ENCODE measurements at places on chromosomes 12 and 14. TPM values are rescaled to one million over a fixed set of nuclear protein-coding genes. Genes with fewer than 3 reads are reported as not detected.

The NGB gene
- total RNA-seq, result not detected

The KERA gene
- not detected for total RNA-seq

The PLEKHD1 gene
- 0.41 TPM for total RNA-seq

The SH2B3 gene
- 47.1 TPM for total RNA-seq

The GDF3 gene
- 0.32 TPM for total RNA-seq

DNA sequence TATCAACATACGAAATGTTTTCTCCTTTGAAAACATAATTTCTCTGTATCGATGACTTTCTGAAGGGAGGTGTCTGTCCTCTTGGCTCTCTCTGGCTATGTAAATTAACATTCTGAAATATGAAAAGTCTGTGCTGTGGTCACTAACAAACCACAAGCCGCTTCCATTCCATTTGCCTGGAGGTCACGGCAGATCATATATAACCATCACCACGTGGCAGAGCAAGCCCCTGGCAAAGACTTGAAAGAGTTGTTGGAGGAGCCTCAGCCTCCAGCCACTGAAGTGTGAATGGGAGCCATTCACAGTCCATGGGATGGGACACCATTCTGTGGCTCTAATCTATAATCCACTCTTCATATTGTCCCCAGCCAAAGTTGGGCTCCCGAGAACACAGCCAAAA lies 39.6 kb downstream of the CDKL1 start:
- no peaks in the 10 kb centered on the region for H3K4me1 ChIP-seq
- H3K27ac ChIP-seq, result no peak overlapping the region
- no peak for DNase-seq
- H3K4me3 ChIP-seq, result no peak overlapping the region
- H3K27me3 ChIP-seq, result no peaks in the 10 kb centered on the region

- H3K27ac ChIP-seq, result no peak overlapping the region
- H3K4me1 ChIP-seq, result no peaks in the 10 kb centered on the region
- H3K36me3 ChIP-seq, result no peaks in the 10 kb centered on the region
- peak; percentile 47 for DNase-seq
- no peak overlapping the region for H3K4me3 ChIP-seq
Measured at GRCh38 chr14:99137001-99137700, 134.8 kb downstream of the BCL11B start.

- no peaks in the 10 kb centered on the region for H3K4me1 ChIP-seq
- H3K27me3 ChIP-seq, result no peaks in the 10 kb centered on the region
- no peaks in the 10 kb centered on the region for H3K36me3 ChIP-seq
- no peak overlapping the region for H3K4me3 ChIP-seq
Measured at GRCh38 chr14:32434180-32434579, 105.1 kb downstream of the AKAP6 start.

GRCh38 chr12:54413284-54414190 lies 5.5 kb downstream of the ITGA5 start:
- DNase-seq, result peak; percentile 83
- peak overlapping the region; percentile 82 for H3K27ac ChIP-seq
- H3K36me3 ChIP-seq, result peaks cover 8% of the 10 kb centered on the region
- H3K4me3 ChIP-seq, result peak overlapping the region; percentile 83

DNA sequence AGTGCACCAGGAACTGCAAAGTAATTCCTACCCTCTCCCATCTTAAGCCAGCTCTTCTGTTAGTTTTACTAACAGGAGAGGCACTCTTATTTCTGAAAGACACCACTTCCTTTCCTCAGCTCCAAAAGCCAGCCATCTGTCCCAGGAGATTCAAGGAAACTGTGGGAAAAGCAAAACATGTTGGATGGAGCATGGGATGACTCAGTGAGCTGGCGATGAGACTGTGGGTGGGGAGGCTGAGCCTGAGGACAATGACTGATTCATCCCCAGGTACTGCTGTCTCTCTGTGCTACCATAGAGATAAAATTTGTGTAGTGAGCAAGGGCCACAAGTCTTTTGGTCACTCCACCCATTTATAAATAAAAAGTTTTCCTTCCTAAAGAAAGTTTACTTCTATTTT lies 141.4 kb downstream of the MYRFL start:
- H3K36me3 ChIP-seq, result no peaks in the 10 kb centered on the region
- no peak overlapping the region for H3K4me3 ChIP-seq
- H3K27me3 ChIP-seq, result no peaks in the 10 kb centered on the region
- H3K4me1 ChIP-seq, result no peaks in the 10 kb centered on the region

DNA sequence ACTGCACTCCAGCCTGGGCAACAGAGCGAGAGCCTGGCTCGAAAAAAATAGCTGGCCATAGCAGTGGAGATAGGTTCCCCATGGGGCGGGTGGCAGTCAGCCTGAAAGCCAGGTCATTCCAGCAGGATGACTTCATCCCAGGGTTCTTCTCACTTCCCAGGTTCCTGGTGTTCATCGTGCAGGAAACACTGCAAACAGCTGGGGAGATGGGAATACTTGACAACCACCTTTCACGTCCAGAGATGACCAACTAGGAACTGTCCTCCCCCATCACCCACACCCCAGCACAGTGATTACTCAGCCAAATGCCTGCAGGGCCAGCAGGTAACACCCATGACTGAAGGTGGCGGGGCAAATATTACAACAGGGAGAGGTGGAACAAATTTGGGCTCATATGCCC lies 1.7 kb downstream of the VSIG10 start:
- H3K4me1 ChIP-seq, result peaks cover 13% of the 10 kb centered on the region
- DNase-seq, result no peak
- H3K36me3 ChIP-seq, result no peaks in the 10 kb centered on the region
- H3K4me3 ChIP-seq, result no peak overlapping the region

DNA sequence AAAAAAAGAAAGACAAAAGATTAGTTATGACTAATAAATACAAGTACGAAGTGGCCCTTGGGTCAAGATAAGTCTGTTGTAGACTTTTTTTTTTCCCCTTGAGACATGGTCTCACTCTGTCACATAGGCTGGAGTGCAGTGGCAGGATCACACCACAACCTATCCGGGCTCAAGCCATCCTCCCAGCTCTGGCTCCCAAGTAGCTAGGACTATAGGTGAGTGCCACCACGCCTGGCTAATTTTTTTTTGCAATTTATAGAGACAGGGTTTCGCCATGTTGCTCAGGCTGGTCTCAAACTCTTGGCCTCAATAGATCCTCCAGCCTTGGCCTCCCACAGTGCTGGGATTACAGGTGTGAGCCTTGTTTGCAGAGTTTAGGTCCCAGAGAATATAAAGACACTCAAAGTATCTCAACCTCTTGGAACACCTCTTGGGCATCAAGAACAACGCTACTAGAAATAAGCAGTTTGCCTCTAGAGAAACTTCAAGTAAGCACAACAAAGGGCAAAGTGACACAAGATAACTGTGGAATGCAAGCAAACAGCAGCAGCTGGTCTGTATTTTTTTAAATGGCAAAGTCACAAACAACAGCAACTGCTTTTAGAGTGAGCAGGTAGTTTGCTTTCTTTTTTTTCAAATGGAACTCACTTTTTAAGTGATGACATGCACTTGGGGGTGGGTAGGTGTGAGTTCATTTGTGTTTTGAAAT lies 3.9 kb upstream of the MDM2 start:
- peaks cover 8% of the 10 kb centered on the region for H3K4me1 ChIP-seq
- no peak overlapping the region for H3K4me3 ChIP-seq
- H3K27me3 ChIP-seq, result no peaks in the 10 kb centered on the region

DNA sequence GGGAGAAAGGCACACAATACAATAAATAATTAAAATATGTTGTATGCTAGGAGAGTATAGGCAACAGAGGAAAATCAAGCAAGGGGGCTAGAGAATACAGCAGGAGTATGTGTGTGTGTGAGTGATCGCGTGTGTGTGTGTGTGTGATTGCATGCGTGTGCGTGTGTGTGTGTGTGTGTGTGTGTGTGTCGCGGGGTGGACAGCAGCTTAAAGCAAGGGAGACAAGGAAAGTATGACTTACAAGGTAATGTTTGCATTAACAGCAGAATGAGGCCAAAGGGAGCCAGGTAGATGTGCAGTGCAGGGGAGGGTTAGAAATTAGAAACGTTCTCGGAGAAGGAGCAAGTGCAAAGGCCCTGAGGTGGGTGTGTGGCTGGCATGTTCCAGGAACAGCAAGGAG lies 57.4 kb upstream of the KCNA1 start:
- H3K4me3 ChIP-seq, result no peak overlapping the region
- peaks cover 7% of the 10 kb centered on the region for H3K27me3 ChIP-seq
- no peak for DNase-seq
- H3K4me1 ChIP-seq, result no peaks in the 10 kb centered on the region
- H3K27ac ChIP-seq, result no peak overlapping the region
- H3K36me3 ChIP-seq, result no peaks in the 10 kb centered on the region

- no peak overlapping the region for H3K4me3 ChIP-seq
- H3K27ac ChIP-seq, result no peak overlapping the region
- H3K27me3 ChIP-seq, result no peaks in the 10 kb centered on the region
- DNase-seq, result no peak
Measured at GRCh38 chr12:14057895-14058294, 76.5 kb upstream of the GRIN2B start.

DNA sequence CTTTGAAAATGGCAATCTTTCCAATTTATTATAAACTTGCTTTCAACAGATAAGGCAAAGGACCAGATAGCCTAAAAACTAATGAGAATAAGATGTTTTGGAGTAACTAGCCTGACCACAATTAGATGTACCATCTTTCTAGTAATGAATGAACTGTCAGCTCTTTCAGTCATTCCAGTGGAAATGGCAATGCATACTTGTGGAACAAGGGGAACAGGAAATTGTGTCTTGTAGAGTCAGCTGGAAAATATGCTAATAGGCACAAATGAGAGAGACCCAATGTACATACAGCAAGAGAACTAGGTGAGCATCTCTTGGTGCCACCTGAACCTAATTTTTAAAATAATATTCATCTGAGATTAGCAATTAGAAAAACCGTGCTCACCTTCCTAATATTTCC lies 76.1 kb upstream of the GPHB5 start:
- H3K4me3 ChIP-seq, result no peak overlapping the region
- DNase-seq, result no peak
- H3K4me1 ChIP-seq, result no peaks in the 10 kb centered on the region
- H3K27me3 ChIP-seq, result no peaks in the 10 kb centered on the region

- no peak for DNase-seq
- H3K27me3 ChIP-seq, result no peaks in the 10 kb centered on the region
Measured at GRCh38 chr12:1972856-1973317, 31.4 kb downstream of the DCP1B start.

DNA sequence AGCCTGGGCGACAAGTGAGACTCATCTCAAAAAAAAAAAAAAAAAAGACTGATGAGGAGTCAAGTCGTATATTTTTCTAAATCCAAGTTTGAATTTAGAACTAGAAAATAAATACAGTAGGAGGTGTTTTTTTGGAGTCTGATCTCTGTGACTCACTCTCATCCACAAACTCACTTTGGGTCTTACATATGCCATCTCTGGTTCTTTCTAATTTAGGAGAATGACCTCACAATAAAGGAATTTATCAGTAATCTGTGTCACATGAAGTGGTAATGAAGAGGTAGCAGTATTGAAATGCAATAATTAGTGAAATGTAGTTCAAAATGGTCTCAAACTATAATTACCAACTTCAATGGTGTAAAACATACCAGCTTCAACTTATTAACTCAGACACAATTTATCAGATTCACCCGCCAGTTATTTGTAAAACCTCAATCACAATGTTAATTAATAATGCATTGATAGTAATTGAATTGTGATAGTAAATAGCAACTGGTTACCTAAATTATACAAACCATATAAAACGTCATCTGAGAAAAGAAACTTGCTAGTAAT lies 4.4 kb upstream of the CFL2 start:
- no peaks in the 10 kb centered on the region for H3K27me3 ChIP-seq
- H3K36me3 ChIP-seq, result no peaks in the 10 kb centered on the region
- H3K27ac ChIP-seq, result no peak overlapping the region
- no peak overlapping the region for H3K4me3 ChIP-seq

GRCh38 chr14:46136456-46136855 lies 515.1 kb downstream of the RPL10L start:
- no peak overlapping the region for H3K27ac ChIP-seq
- no peaks in the 10 kb centered on the region for H3K36me3 ChIP-seq
- H3K4me3 ChIP-seq, result no peak overlapping the region
- no peaks in the 10 kb centered on the region for H3K4me1 ChIP-seq
- H3K27me3 ChIP-seq, result no peaks in the 10 kb centered on the region
- DNase-seq, result no peak

DNA sequence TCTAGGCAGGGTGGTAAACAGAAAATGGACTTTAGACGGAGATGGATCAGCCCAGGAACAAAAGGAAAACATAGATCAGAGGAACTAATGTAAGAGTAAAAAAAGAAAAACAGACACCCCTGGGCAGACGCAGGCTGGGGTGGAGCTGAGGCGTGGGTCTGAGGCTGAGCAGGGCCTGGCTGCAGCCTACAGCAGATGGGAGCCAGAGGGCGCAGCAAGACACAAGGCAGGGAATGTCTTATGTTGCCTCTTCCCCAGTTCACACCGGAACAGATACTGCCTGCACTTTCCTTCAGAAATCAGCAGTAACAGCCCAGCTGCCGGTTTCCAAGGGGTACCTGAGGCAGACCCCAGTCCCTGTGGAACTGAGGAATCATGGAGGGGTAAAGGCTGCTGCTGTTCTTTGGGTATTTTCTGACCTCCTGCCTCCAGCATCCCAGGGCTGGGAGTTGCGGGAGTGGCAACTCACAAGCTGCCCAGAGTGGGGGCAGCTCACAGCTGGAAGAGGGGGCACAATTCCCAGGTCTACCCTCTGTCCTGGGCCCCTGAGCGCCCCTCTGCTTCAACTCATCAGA lies 9.8 kb downstream of the ZNF605 start:
- no peak overlapping the region for H3K4me3 ChIP-seq
- no peaks in the 10 kb centered on the region for H3K27me3 ChIP-seq
- DNase-seq, result no peak
- H3K4me1 ChIP-seq, result no peaks in the 10 kb centered on the region
- no peak overlapping the region for H3K27ac ChIP-seq
- H3K36me3 ChIP-seq, result peaks cover 42% of the 10 kb centered on the region

GRCh38 chr14:63855281-63855680 lies 2.5 kb downstream of the SYNE2 start:
- no peak for DNase-seq
- peaks cover 19% of the 10 kb centered on the region for H3K4me1 ChIP-seq
- H3K36me3 ChIP-seq, result no peaks in the 10 kb centered on the region
- no peak overlapping the region for H3K4me3 ChIP-seq
- no peaks in the 10 kb centered on the region for H3K27me3 ChIP-seq
- no peak overlapping the region for H3K27ac ChIP-seq

GRCh38 chr12:58424735-58425392 lies 483.5 kb downstream of the ATP23 start:
- H3K27ac ChIP-seq, result peak overlapping the region; percentile 11
- no peak overlapping the region for H3K4me3 ChIP-seq
- H3K27me3 ChIP-seq, result no peaks in the 10 kb centered on the region

DNA sequence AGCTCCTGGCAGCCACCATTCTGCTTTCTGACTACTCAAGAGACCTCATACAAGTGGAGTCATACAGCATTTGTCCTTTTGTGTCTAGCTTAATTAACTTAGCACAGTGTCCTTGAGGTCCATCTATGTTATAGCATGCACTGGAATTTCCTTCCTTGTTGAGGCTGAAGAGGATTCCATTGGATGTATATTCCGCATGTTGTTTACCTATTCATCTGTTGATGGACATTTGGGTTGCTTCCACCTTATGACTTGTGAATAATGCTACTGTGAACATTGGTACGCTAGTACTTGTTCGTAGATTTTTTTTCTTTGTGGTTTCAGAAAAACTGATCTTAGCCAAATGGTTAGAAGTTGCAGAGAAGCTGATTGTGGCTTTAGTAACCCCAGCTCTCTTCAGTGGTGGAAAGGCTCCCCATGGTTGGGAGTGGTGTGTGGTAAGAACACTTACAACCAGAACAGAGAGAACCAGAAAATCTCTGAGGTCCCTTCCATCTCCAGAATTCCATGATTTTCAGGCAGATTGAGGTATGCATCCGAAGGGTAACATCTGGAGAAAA lies 118.4 kb downstream of the SAMD4A start:
- H3K27ac ChIP-seq, result peak overlapping the region; percentile 65
- H3K27me3 ChIP-seq, result no peaks in the 10 kb centered on the region
- DNase-seq, result no peak
- H3K36me3 ChIP-seq, result no peaks in the 10 kb centered on the region
- no peak overlapping the region for H3K4me3 ChIP-seq
- H3K4me1 ChIP-seq, result peaks cover 32% of the 10 kb centered on the region
